ENCODE measurements at places on chromosomes 2 and 18. TPM values are rescaled to one million over a fixed set of nuclear protein-coding genes. Genes with fewer than 3 reads are reported as not detected.

The FAHD2B gene
- total RNA-seq = 20.9 TPM

The XDH gene
- total RNA-seq = not detected

The SP140L gene
- 32.5 TPM for total RNA-seq

The MROH2A gene
- not detected for total RNA-seq

DNA sequence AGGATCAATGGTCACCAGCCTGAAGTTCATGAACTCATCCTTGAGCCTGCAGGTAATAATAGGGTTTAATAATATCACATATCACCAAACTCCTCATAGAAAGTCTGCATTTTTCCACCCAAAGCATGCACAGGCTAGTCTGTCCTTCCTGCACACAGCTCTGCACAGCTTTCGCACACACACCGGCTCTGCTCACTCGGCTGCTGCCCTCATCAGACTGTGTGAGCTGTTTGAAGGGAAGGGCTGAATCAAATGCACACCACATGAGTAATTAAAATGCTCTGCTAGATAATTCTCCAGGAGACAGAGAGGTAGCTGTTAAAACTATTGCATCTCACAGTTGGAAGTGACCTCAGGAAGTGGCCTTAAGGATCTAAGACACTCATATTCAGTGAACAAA is 108.4 kb upstream of the YPEL5 start:
- DNase-seq = no peak

DNA sequence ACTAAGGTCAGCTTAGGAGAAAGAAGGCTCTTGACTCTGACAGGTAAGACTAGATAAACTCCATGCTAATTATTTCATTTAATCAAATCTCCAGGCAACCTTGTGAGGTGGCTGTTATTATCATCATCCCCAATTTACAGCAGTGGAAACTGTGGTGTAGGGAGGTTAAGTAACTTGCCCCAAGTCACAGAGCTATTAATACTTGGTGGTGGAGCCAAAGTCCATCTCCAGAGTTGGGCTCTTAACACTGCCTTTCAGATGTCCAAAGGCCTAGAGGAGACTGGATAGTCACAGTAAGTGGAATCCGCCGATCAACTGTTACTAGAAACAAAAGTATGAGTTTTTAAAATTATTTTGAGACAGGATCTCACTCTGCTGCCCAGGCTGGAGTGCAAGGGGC is 46.6 kb upstream of the SP3 start:
- no peak for DNase-seq

- no peak for DNase-seq
Observed at GRCh38 chr18:45291621-45292615, 323.4 kb upstream of the SLC14A2 start.

- DNase-seq = no peak
Observed at GRCh38 chr18:58699551-58699950, 28.3 kb downstream of the MALT1 start.
